ENCODE measurements at places on chromosomes 5 and 9.

DNA sequence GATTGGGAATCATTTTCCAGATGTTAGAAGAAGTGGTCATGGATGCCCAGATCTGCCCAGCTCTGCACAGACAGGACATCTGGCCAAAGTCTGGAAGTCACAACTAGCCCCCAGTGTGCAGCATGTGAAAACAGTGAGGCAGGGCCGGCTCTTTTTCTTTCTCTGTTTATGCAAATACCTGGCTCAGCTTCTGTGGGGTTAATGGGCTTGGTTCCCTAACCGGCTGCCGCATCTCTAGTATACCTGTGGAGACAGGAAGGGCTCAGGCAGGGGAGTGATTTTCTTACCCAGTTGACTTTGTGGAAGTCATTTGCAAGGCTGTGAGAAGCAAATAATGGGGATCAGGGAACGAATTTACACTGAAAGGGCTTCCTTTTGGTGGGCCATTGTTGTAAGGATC is 254.8 kb upstream of the PANK3 start:
- DNase-seq = no peak

DNA sequence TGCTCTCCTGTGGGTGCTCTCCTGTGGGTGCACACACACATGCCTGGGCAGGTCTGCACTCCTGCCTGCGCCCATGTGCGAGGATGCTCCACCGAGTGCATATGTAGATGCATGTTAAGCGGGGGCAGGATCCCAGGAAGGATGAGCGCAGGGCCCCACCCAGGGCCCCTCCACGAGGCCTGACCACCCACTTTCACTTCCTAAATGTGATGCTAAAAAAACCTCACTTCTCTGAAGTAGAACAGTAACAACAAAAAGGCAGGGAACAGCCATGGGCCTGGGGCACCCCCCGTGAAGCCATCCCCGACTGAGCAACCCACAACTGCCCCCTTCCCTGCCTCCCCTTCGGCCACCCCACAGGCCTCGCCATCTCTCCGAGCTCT is 48.2 kb upstream of the SARDH start:
- DNase-seq = no peak

GRCh38 chr5:56060276-56061110 is 65.7 kb upstream of the IL6ST start:
- DNase-seq = no peak

- peak; percentile 83 for DNase-seq
Observed at GRCh38 chr5:81817980-81818379, 67.1 kb upstream of the SSBP2 start.

DNA sequence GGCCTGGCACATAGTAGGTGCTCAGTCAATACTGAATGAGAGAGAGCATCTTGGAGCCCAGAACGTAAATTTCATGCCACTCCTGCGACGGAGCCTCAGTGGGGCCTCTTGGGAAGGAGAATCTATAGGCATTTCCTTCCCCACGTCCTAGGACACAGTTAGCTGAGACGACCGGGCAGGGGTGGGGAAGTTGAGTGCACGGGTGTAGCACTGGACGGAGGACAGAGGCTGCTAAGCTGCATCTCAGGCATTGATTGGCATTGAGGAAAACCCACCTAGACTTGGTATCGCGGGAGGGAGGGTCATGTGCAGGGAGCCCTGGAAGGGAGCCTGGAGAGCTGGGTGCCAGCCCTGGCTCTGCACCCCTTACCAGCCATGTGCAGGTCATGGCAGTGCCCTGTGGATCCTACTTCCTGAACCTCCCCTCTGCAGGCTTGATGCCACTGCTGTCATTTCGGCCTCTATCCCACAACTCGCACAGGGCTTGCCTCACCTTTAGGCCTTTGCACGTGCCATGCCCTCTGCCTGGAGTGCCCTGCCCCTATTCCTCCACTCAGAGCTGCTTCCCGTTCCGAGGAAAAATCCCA is 25.6 kb downstream of the NEK6 start:
- no peak for DNase-seq

DNA sequence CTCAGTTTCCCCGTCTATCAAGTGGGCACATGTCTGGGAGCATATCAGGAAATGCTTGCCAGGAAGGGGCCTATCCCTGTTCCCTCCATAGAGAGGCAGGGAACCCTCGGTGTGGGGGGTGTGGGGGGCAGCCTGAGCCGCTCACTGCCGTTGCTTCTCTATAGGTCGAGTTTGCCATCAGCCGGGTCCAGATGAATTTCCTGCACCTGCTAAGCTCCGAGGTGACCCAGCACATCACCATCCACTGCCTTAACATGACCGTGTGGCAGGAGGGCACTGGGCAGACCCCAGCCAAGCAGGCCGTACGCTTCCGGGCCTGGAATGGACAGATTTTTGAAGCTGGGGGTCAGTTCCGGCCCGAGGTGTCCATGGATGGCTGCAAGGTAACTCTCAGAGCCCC is 13.8 kb upstream of the ORM1 start:
- DNase-seq = no peak

Measured in Jurkat, Clone E6-1 (cell line).